ENCODE measurements at places on chromosomes 4 and X.

- DNase-seq, result no peak
These were observed 6.3 kb upstream of the OTC start for GRCh38 chrX:38346150-38346549.

GRCh38 chr4:71870456-71870855, 86.6 kb upstream of the GC start:
- DNase-seq, result no peak

DNA sequence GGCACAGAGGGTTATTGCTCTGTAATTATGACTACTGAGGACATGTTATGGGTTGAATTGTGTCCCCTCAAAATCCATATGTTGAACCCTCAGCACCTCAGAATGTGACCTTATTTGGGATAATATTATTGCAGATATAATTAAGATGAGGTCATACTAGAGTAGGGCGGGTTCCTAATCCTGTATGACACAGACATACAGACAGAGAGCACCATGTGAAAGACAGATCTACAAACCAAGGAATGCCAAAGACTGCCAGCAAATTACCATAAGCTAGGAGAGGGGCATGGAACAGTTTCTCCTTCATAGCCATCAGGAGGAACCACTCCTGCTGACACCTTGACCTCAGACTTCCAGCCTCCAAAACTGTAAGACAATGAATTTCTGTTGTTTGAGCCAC, 115.2 kb upstream of the OTUD4 start:
- no peak for DNase-seq

DNA sequence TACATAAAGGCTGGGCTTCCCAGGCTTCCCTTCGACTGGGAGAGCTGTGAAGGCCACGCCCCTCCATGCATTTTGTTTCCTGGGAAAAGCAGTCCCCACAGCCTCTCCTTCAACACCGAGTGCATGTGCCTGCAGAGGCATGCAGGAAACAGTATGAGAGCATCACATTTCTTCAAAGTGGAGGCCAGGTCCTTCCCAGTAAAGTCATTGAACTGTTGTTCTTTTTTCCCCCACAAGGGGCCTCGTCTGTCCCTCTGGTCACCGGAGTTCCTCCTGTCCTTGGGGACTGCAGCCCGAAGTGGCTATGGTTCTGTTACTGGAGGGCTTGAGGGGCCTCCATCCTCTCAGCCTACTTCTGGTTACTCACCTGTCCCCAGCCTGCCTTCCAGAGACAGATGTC, 56.0 kb downstream of the RAI2 start:
- no peak for DNase-seq

GRCh38 chr4:52235552-52236201, 184.6 kb downstream of the SPATA18 start:
- DNase-seq, result no peak
